Activated CD4-positive, alpha-beta T cell treated with anti-CD3 and anti-CD28 coated beads for 24 hours (primary cell): ENCODE measurements at places on chromosomes 5 and 9.

GRCh38 chr9:77743386-77743785 lies 95.3 kb upstream of the GNA14 start:
- no peak for DNase-seq

GRCh38 chr5:158711927-158712529 lies 387.7 kb downstream of the EBF1 start:
- no peak for DNase-seq

- no peak for DNase-seq
Observed at GRCh38 chr5:6361101-6361500, 17.2 kb downstream of the MED10 start.

- no peak for DNase-seq
Observed at GRCh38 chr9:5876711-5877110, 14.0 kb upstream of the MLANA start.

- DNase-seq: no peak
Observed at GRCh38 chr9:88433583-88434255, 45.5 kb downstream of the SPIN1 start.

GRCh38 chr9:94174164-94174563 lies 84.9 kb upstream of the ZNF169 start:
- no peak for DNase-seq

GRCh38 chr5:107085572-107085971 lies 585.2 kb downstream of the EFNA5 start:
- DNase-seq: no peak

GRCh38 chr5:90169078-90169477 lies 240.5 kb downstream of the CETN3 start:
- DNase-seq: no peak

GRCh38 chr5:69364850-69365249 lies 4.5 kb downstream of the AK6 start:
- DNase-seq: no peak
